Right ventricle myocardium superior (tissue), 1 donor: ENCODE measurements at places on chromosomes 7 and 10.

- DNase-seq = no peak
These were observed 83.5 kb upstream of the NEUROD6 start for GRCh38 chr7:31423994-31424393.

DNA sequence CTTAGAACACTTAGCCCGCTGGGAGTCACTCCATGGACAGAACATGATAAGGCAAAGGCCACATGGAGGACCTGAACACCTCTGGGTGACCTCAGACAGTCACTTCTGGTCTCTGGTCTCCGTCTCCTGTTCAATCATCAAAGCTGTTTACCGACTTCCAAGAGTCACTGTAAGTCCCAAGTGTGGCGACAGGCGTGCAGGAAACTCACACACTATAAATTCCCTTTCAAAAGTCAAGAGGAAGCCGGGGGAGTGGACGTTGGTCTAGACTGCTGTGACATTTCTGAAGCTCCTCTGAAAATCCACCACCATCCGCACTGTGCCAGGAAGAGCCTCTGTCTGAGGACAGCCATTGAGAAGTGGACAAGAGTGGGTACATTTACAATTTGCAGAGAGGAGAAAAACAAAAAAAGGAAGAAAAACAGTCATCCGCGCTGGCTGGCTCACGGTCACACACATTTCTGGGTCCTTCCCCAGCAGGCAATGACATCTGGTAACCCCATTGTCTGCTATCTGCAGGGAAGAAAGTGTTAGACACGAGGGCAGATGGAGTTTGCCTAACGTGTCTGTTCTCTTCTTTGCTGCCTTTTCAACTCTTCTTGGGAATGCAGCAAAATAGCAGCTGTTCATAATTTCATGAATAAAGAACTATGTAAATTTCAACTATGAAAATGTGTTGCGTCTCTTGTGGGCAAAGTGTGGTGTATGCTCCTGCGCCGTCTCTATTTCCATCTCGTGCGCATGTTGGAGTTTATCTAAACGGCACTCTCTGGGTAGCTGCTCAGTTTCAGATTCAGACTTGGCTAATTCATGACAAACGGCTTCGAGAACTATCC lies 32.9 kb upstream of the CUX1 start:
- no peak for DNase-seq

DNA sequence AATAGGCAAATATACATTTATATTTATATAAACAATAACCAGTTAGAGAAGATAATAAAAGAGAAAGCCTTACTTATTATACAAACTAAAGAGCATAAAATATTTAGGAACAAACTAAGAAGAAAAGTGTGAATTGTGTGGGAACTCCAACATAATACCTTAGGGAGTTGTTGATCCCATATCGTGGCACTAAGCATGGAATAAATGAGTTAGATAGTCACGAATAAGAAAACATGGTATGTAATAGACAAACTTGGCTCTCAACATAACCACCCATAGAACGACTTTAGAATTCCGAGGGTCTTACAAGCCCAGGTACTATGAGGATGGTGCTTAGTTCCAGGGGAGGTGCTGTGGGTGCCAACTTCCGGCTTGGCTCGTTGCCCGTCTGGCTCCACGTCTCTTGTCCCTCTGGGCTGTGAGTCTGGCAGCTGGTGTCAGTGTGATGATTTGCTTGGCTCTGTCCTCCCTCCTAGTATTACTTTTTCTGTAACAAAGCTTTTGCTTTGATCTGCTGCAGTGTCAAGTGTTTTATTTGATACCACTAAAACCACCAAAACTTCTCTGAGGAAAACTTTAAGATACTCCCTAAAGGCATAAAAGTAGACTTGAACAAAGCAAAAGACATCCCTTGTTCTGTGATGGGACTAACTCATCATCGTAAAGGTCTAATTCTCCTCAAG lies 9.5 kb upstream of the RBM20 start:
- peak; percentile 81 for DNase-seq

GRCh38 chr7:72441791-72442190 lies 29.7 kb upstream of the CALN1 start:
- DNase-seq = no peak

GRCh38 chr10:54880996-54881395 lies 80.0 kb upstream of the PCDH15 start:
- no peak for DNase-seq

- DNase-seq = no peak
These were observed 82.9 kb downstream of the ELFN1 start for GRCh38 chr7:1752771-1753563.

GRCh38 chr10:132320654-132321469 lies 11.1 kb upstream of the LRRC27 start:
- no peak for DNase-seq

DNA sequence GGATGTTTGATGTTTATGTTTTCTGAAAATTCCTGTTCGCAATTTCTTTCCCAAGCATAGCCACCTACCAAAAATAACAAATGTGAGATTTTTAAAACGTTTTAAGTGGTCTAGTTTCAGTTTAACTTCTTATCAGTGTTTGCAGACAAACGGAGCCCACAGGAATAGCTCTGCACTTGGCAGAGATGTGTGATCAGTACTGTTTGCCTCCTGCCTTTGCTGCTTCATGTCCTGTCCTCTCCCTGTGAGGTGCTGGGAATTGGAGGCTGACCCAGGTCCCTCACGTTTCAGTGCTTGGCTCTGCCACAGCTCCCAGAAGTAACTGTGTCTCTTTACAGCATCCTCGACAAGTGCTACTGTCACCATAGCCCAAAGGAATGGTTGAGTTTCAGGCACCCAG lies 1.2 kb downstream of the UCN3 start:
- DNase-seq = no peak

GRCh38 chr10:43696909-43697483 lies 48.3 kb upstream of the ZNF32 start:
- DNase-seq = no peak

DNA sequence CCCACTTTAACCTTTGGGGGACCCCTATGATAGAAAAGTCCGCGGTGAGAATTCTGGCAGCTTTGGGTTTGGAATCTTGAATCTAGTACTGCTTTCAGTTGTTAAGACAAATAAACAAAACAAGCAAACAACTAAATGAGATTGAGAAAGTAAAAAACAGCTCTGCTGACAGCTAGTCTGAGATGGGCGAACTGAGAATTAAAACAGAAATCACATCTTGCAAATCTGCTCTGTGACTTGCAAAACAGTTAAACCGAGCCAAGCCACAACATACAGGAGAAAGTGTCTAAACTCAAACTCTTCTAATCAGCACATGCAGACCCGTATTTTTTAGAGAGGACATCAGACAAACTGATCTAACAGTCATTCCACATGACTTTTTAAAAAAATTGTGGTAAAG lies 110.4 kb downstream of the SH2D4B start:
- DNase-seq = no peak

DNA sequence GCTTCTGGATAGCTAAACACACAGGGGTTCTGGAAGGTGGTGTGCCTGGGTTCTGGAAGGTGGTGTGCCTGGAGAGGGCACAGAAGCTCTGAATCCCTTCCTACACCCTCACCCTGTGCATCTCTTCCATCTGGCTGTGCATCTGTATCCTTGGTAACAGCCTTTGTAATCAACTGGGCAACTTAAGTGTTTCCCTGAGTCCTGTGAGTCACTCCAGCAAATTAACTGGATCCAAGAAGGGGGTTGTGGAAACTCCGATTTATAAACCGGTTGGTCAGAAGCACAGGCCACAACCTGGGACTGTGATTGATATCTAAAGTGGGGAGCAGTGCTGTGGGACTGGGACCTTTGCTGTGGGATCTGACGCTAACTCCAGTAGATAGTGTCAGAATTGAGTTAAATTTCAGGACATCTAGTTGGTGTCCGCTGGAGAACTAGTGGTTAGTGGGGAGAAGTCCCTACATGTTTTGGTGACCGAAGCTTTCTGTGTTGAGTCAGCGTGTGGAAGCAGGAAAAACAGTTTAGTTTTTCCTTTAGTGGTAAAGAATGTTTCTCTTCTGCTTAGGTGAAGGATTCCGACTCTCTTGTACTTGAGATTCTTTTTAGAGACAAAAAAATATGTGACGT lies 228.1 kb downstream of the BMPER start:
- no peak for DNase-seq

GRCh38 chr10:132677096-132677472 lies 108.9 kb downstream of the NKX6-2 start:
- DNase-seq = no peak

GRCh38 chr10:100979791-100980272 lies 7.5 kb downstream of the MRPL43 start:
- no peak for DNase-seq

GRCh38 chr7:87912121-87912520 lies 21.9 kb upstream of the ADAM22 start:
- no peak for DNase-seq

GRCh38 chr7:27104341-27105058 lies 2.0 kb upstream of the HOXA2 start:
- no peak for DNase-seq

DNA sequence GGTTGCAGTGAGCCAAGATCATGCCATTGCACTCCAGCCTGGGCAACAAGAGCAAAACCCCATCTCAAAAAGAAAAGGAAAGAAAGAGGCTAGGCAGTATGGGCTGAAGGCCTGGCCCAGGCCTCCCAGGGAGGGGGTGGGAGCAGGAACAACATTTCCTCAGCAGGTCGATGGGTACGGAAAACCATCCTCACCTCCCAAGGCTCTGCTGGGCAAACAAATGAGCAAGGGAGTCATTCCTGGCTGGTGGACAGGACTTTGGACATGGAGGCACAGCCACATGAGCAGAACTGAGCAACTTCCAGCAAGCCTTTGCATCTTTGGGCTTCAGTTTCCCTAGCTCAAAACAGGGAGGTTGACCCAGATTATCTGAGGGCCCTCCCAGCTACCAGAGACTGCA lies 13.0 kb downstream of the OGDHL start:
- DNase-seq = no peak

DNA sequence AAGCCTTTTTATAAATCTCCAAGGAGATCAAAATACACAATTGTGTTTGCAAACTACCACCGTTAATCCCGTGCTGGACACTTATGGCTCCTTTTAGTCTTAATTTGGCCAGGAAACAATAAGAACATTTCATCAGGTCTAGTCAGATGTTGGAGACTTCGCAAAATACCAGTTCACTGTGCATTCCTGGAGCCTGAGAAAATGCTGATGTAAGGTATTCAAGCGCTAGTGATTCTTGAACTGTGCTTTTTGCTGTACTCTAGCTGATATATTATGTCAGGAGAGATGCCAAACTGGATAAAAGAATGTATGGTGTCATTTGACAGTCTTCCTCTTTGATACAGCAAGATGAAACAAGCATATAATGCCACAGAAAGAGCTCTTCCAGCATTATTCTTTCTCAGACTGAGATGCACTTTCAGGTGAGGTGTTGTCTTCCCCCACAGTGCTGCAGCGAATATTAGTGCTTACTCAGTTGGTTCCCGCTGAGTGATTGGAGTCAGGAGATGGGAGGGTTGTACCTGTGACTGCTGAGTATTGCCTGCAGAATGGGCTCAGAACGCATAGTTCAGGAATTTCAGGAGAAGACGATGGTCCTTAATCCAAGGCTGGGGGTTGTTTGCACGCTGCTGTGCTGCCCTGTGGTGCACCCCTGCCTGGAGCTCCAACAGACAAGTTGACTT lies 59.2 kb downstream of the OGDH start:
- no peak for DNase-seq

DNA sequence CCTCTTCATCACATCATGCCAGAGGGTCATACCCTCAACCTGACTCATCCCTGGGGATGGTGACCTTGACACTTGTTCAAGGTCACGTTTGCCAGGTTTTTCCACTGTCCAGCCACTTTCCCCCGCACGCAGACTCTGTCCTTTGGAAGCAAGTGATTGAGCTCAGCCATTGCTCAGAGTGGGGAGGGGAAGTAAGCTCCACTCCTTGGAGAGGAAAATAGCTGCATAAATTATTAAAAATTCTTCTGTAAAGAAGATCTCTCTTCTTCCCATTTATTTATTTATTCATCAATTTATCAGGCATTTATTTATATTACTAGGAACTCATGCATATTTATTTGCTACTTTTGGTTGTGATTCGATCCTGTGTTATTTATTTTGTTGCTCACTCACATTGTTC lies 88.0 kb downstream of the GLRX3 start:
- no peak for DNase-seq

GRCh38 chr10:28991333-28992270 lies 297.3 kb upstream of the LYZL1 start:
- DNase-seq = no peak

- DNase-seq = no peak
These were observed 32.0 kb downstream of the FRA10AC1 start for GRCh38 chr10:93670372-93670771.

DNA sequence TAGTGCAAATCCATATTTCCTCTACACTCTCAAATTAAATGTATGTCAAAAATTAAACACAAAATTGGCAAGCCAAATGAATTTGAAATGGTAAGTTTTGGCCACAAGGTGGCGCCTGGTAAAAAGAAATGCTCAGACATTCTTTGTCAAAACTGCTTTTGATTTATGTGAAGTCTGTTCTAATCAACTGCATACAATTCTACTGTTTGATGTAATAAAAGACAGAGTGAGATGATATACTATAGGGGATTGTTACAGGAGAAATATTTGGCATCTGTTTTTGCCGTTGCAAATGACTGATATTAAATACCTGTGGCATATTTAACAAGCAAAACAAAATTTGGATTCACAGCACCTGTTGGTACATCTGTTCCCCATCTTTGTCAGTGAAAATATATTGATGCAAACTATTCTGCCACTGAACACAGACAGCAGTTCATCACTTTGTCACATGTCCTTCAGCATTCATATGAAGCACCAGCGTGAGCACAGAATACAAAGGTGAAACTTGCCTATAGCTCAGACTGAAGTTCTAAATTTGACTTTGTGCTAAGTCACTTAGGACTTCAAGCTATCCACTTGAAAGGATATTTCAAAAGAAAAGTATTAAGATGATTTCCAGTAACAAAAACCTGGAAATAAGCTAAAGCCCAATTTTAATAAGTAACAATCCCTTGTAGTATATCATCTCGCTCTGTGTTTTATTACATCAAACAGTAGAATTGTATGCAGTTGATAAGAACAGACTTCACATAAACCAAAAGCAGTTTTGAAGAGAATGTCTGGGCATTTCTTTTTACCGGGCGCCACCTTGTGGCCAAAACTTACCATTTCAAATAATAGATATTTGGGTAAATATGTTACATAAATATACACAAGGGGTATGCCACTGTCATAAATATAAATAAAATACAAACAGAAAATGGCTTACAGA lies 10.2 kb upstream of the CH25H start:
- DNase-seq = no peak

- DNase-seq = no peak
These were observed 30.5 kb upstream of the GHITM start for GRCh38 chr10:84108797-84109196.

- DNase-seq = no peak
These were observed 124.1 kb upstream of the EFCAB10 start for GRCh38 chr7:105705427-105705826.

GRCh38 chr10:133303206-133303605 lies 5.5 kb downstream of the TUBGCP2 start:
- no peak for DNase-seq

- DNase-seq = no peak
These were observed 192.5 kb upstream of the LYZL1 start for GRCh38 chr10:29096303-29096824.

GRCh38 chr7:117090791-117091190 lies 137.5 kb downstream of the ST7 start:
- no peak for DNase-seq
